ENCODE measurements at places on chromosomes 7 and 10.

- DNase-seq = no peak
These were observed 7.9 kb upstream of the ZNF248 start for GRCh38 chr10:37865264-37865663.

GRCh38 chr10:103874730-103875129 is 19.4 kb upstream of the SH3PXD2A start:
- no peak for DNase-seq

DNA sequence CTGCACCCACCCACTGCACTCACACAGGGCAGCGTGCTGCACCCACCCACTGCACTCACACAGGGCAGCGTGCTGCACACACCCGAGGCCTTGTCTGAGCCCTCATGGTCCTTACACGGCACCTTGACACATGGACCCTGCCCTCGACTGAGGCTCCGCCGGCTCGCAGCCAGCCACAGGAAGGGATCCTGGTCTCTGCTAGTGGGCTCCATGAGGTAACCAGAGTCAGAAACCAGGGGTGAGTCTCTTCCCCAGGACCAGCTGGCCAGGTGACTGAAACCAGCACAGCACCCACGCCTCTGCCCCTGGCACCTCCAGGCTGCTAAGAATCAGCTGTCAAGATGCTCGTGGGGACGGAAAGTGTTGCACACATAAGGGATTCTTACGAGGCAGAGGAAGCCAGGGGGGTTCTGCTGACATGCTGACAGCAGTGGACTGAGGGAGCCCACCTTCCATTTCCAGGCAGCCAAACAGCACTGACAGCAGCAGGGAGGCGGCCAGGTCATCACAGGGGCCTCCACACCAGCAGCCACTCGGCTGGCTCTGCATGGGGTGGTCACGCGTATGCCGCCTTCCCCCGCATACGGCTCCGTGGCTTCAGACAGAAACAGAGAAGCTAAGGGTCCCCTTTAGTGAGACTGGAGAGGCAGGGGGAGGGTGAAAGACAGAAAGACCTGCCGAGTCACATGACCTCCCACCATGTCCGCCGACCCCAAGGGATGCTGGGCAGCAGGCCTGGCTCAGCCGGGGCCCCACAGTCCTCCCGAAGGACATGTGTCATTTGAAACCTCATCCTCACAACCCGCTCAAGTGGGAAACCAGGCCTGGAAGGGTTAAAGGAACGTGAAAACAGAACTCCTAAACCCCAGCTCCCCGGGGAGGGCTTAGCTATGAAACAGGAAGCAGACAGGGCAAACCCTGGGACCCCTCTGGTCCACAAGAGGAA is 34.2 kb downstream of the GPER1 start:
- no peak for DNase-seq

DNA sequence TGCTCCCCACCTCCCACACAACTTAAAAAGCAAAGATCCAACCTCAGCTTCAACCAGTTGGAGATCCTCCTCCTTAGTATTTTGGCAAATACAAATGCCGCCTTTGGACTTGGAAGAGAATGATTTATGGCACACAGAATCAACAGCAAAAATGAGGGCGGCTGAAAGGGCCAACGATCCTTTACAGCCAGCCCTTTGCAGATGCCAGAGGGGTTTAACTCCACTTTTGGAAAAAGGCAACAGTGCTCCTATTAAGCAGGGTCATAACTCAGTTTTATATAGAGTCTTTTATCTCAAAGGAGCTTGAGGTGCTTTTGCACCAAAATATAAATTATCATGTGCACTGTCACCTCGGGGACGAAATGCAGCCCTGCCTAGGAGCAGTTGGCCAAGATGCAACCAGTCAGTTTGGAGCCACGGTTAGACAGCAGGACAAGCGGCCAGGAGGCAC is 56.7 kb upstream of the JCAD start:
- DNase-seq = no peak

DNA sequence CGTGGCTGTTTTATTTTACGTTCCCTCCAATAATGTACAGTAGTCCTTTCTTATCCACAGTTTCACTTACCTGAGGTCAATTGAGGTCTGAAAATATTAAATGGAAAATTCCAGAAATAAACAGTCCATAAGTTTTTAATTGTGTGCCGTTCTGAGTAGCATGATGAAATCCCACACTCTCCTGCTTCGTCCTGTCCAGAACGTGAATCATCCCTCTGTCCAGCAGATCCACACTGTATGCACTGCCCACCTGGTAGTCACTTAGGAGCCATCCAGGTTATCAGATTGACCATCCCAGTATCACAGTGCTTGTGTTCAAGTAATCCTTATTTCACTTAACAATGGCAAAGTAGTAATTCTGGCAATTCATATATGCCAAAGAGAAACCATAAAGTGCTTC is 46.3 kb downstream of the STARD3NL start:
- no peak for DNase-seq

- DNase-seq = no peak
These were observed 48.5 kb downstream of the MYL10 start for GRCh38 chr7:101580596-101580995.

GRCh38 chr10:29795850-29796249 is 161.1 kb upstream of the SVIL start:
- no peak for DNase-seq

- no peak for DNase-seq
These were observed 199.0 kb upstream of the RHOBTB1 start for GRCh38 chr10:61142987-61143386.

- no peak for DNase-seq
These were observed 160.5 kb downstream of the AOAH start for GRCh38 chr7:36563706-36564327.

GRCh38 chr10:35707642-35708425 is 65.7 kb upstream of the FZD8 start:
- DNase-seq = no peak

DNA sequence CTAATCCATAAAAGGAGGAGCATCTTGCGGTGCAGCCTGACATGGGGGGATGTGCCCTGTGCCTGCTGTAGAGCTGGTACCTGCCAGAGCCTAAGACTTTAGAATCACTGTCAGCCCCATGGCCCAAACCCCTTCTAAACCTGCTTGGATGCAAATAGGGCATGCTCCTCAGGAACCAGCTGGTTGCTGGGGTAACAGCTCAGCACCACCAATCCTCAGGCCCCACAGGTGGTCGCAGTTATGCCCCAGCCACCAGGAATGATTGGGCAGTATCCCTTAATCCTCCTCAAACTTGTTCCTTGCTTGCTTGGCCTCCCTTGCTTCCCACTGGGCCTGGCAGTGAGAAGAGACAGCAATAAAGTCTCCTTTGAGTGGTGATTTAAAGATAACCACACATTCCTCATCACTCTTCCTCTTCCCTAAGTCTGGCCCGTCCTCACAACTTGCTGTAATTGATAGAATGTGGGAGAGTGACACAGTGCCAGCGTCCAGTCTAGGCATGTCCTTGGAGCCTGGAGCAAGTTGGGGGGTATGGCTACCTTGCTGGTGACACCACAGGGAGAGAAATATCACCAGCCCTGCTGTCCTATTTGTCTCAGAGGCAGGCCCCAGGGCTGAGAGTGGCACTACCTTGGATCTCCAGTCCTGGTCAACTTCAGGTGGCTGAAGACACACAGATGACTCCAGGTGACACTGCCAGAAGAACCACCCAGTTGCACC is 43.0 kb downstream of the VSTM4 start:
- DNase-seq = no peak

DNA sequence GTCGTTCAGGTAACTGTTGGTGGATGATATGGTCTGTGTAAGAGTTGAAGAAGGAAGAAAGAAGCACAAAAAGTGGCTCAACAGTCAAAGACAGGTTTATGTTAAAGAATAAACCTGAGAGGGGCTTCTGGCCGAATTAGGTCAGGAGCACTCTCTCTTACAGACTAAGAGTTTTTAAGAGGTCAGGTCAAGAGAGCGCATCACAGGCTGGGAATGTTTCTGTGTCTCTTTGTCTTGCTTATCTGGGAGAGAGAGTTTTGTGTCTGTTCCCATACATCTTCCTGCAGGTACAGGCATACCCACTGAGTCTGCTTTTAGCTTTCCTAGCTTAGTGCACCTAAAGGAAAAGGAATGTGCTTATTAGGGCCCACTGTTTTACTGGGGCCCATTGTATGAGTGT is 22.2 kb upstream of the PRPF18 start:
- no peak for DNase-seq

- DNase-seq = no peak
These were observed 36.9 kb downstream of the FOXL3 start for GRCh38 chr7:326809-327232.

GRCh38 chr10:64486149-64486548 is 964.9 kb downstream of the REEP3 start:
- no peak for DNase-seq

Measured in NCI-H1092 (cell line).